Hematopoietic multipotent progenitor cell treated with erythropoietin and hydrocortisone succinate and interleukin-3 and kit ligand, for 17 days (in vitro differentiated cells): ENCODE measurements at places on chromosomes 7 and 10.

DNA sequence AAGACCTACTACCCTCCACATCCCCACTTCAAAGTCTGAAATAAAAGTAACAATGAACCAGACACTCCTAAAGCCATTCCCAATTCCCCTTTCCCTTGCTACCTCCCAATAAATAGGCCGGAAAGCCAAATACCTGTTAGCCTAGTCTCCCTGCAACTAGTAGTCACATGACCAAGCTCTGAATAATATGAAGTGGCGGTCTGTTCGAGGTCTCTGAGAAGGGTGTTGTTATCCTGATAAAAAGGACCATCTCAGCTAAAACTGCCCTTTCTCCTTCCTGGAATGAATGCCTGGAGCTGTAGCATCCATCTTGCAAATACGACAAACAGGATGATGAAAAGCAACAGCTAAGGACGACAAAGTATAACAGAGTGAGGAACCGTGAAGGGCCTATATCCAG is 6.0 kb downstream of the KIF5B start:
- no peak for DNase-seq

DNA sequence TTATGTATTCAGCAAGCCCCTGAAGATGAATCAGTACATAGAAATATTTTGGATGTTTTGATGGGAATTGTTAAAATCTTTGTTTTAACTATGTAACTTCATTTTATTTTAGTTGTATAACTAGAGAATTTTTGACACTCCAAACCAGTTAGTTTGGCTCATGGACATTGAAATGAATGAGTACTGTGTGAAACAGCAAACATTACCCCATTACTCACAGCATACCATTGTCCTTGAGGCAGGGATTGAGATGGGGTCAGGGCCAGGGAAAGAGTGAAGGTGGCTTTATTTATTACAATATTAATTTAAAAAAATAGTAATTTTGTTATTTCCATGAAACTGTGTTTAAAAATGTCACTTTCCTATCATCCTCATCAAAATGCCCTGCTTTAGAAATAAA is 4.8 kb upstream of the BMPER start:
- no peak for DNase-seq

DNA sequence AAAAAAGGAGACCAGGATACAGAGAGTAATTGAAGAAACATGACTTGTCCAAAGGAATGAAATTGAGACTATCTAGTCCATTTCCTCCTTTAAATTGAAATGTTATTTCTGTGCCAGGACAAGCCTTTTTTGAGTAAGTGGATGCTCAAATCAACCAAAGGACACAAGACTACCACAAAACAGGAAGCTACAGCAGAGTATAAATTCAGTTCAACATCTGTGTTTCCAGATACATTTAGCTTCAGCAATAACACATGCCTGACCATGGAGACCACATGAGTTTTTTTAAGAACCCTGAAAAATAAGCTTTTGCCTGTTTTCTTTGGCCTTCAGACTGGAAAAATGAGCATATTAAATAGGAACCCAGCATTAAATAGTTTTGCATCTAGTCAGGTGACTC is 707.5 kb downstream of the ZWINT start:
- no peak for DNase-seq

DNA sequence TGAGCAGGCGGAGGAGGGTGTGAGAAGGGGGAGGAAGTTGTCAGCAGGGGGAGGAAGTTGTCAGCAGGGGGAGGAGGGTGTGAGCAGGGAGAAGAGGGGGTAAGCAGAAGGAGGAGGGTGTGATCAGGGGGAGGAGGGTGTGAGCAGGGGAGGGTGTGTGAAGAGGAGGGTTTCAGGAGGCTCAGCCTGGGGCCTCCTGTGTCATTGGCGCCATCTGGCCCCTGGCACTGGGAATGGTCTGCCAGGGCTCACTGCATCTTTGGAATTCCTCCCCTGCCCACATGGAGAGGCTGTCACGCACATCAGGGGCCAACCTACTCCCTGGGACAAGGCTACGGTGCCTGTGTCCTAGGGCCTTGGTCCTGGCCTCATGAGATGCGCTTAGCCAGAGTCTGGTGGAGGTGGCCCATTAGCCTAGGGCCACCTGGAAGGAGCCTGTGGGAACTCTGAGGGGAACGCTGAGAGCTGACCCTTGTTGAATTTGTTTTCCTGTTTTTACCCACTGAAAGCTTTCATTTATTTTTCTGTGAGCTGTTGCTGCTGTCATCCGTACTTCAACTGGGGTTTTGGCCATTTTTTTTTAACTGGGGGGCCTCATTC is 18.0 kb downstream of the CAMK2B start:
- no peak for DNase-seq

DNA sequence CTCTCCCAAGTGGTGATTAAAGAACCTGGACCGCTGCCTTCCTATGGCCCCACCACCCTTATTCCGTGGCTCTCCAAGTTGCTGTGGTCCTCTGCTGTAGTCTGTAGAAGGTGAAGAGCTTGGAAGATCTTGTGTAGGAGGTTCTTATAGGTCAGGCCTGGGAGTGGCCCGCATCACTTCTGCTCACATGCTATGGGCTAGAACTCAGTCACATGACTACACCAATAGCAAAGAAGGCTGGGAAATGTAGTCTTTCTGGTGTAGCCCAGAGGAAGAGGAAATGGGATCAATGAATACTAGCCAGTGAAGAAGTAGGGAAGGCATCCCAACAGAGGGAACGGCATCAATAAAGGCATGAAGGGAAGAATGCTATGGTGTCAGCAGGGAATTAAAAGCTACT is 41.3 kb upstream of the AOAH start:
- no peak for DNase-seq

- no peak for DNase-seq
These were observed 445.8 kb downstream of the PLXNA4 start for GRCh38 chr7:132130497-132130896.

DNA sequence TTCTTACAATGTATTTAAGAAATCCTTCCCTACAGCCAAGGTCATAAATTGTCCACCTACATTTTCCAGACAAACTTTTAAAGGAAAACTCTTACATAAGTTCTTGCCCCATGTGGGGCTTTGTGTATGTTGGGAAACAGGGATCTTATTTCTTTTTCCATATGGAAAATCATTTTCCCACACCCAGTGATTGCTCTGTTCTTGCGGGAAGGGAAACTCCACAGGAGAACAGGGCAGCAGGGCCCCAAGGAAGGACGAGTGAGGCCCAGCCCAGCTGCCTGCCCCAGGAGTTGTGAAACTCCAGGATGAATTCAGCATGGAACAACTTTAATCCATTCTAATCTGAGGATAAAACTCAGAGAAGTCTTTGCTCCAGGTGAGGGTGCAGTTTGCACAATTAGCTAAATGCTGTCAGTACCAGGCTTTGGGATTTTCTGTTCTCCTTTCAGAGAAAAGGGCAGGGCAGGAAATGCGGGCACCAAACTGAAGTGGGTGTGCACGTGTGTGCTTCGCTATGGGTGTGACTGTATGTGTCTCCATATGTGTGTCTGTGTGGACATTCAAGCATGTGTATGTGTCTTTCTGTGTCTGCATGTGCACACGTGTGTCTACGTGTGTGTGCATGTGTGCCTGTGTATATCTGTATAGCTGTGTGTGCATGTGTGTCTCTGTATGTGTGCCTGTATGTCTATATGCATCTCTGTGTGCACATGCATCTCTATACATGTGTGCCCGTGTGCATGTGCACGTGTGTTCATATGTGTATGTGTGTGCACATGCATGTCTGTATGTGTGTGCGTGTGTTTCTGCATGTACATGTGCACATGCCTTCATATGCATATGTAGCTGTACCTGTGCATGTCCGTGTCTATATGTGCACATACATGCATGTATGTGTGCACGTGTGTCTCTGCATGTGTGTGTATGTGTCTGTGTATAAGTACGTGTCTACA is 102.0 kb upstream of the FAM20C start:
- no peak for DNase-seq

- no peak for DNase-seq
These were observed 453 bp downstream of the URGCP start for GRCh38 chr7:43905956-43906330.

DNA sequence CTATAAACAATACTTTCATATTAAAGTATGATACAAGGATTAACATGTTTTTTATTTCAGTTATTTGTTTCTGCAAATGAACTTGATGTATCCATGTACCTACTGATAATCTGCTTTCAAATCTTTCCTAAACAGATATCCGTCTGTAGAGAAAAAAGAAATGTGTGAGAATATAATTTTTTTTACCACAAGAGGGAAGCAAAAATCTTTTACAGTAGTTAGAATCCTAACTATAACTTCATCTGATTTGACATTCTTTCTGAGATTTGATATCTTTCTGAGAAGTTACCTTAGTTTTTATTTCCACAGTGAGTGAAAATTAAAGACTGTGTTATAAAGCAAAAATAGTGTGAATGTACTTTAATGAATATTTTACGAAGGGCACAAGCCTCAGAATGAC is 203.9 kb upstream of the PCLO start:
- DNase-seq: no peak

DNA sequence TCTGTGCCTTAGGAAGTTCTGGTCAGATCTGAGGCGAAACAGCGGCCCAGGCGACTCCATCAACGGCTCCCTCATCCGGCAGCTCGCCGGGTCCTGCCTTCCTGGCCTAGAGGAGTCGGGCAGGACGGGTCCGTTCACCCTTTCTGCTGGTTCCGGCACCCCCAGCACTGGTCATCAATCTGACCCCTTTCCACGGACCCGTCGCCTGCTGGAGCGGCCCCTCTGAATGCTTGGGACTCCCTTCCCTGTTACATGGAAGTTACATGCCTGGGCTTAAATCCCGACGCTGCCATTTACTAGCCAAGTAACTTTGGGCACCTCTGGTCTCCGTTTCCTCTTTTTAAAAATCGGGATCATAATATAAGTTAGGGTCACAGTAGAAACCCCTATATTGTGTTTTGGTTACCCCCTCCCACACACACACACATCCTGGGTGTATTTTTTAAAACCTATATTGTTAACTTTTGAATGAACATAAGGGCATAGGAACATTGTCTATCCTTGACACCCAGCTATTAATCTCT is 607 bp upstream of the GGCT start:
- no peak for DNase-seq
